ENCODE measurements at places on chromosomes 16 and 17.

DNA sequence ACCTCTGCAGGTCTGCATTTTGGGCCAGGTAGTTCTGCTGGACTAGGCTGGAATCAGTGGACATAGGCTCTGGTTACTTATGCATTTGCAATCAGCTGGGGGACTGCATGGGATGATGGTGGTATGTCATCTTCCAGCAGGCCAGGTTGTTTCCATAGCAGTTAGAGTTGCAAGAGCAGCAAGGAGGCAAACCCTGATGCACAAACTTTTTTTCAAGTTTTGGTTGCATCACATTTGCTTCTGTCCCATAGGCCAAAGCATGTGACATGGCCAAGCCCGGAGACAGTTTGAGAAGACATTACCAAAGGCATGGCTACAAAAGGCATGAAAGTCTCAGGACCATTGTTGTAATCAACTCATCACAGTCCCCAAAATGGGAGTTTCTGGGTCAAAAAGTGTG, 58.2 kb downstream of the PRKCB start:
- H3K27ac ChIP-seq, result no peak overlapping the region
- no peaks in the 10 kb centered on the region for H3K4me1 ChIP-seq
- H3K36me3 ChIP-seq, result no peaks in the 10 kb centered on the region
- no peaks in the 10 kb centered on the region for H3K27me3 ChIP-seq
- no peak overlapping the region for H3K4me3 ChIP-seq

GRCh38 chr16:50448522-50448921, 79.7 kb upstream of the BRD7 start:
- H3K36me3 ChIP-seq, result no peaks in the 10 kb centered on the region
- peak; percentile 50 for DNase-seq
- no peaks in the 10 kb centered on the region for H3K27me3 ChIP-seq
- H3K27ac ChIP-seq, result no peak overlapping the region
- no peak overlapping the region for H3K4me3 ChIP-seq

GRCh38 chr17:78608122-78608803, 31.1 kb upstream of the DNAH17 start:
- H3K27me3 ChIP-seq, result no peaks in the 10 kb centered on the region
- DNase-seq, result no peak
- H3K4me3 ChIP-seq, result no peak overlapping the region

DNA sequence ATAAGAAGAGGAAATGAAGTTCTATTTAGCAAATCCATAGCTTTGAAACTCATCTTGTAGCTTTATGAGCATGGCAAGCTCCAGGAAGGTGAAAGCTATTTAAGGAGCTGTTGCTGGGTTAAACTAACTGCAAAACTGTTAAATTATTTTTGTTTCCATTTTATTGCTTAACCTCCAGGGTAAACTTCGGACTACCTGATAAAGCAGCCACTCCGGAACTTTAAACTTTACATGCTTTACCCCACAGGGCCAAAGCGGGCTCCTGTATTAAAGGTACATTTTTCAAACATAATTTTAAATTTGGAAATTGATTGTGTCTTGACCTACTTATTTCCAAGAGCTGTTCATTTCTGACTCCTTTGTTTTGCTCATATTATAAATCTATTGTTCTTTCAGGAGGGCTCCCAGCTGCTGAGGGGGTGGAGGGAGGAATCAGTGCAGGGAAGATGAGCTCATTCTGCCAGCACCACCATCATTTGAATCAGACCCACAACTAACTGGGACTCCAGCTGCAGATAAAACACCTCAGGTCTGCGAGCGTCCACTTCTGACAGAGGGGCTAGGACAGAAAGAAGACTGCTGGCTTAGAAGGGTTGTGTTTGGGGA, 157.9 kb downstream of the IRX3 start:
- no peaks in the 10 kb centered on the region for H3K4me1 ChIP-seq
- H3K27me3 ChIP-seq, result no peaks in the 10 kb centered on the region
- no peak for DNase-seq
- no peak overlapping the region for H3K27ac ChIP-seq
- no peak overlapping the region for H3K4me3 ChIP-seq

GRCh38 chr16:31501226-31501965, 6.8 kb downstream of the RUSF1 start:
- peaks cover 2% of the 10 kb centered on the region for H3K4me1 ChIP-seq
- H3K36me3 ChIP-seq, result peaks cover 20% of the 10 kb centered on the region
- H3K27me3 ChIP-seq, result no peaks in the 10 kb centered on the region
- no peak overlapping the region for H3K4me3 ChIP-seq
- H3K27ac ChIP-seq, result no peak overlapping the region

- H3K27ac ChIP-seq, result no peak overlapping the region
- H3K27me3 ChIP-seq, result no peaks in the 10 kb centered on the region
- no peak for DNase-seq
- no peak overlapping the region for H3K4me3 ChIP-seq
- no peaks in the 10 kb centered on the region for H3K36me3 ChIP-seq
These were observed 215.3 kb downstream of the HAPSTR1 start for GRCh38 chr16:9306753-9307152.

- no peak overlapping the region for H3K4me3 ChIP-seq
- H3K4me1 ChIP-seq, result peaks cover 5% of the 10 kb centered on the region
- H3K36me3 ChIP-seq, result peaks cover 38% of the 10 kb centered on the region
These were observed 22.8 kb downstream of the TADA2A start for GRCh38 chr17:37429453-37429852.

- no peak for DNase-seq
- no peaks in the 10 kb centered on the region for H3K27me3 ChIP-seq
- H3K4me3 ChIP-seq, result no peak overlapping the region
These were observed 39.4 kb upstream of the DHX8 start for GRCh38 chr17:43444223-43445008.

DNA sequence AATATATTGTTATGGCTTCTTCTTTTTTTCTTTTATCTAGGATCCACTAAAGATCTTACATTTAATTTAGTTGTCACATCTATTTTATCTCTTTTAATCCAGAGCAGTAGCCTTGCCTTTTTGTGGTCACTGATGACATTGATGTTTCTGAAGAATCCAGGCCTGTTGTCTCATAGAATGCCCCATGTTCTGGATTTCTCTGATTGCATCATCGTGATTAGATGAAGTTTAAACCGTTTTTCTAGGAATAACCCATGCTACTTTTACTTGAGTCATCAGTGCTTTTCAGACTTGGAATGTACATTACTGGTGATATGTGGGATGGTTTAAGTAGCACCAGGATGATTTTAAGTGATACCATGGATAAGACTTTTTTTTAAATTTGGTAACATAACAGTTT, 106.4 kb upstream of the CES5A start:
- DNase-seq, result no peak
- no peaks in the 10 kb centered on the region for H3K36me3 ChIP-seq

DNA sequence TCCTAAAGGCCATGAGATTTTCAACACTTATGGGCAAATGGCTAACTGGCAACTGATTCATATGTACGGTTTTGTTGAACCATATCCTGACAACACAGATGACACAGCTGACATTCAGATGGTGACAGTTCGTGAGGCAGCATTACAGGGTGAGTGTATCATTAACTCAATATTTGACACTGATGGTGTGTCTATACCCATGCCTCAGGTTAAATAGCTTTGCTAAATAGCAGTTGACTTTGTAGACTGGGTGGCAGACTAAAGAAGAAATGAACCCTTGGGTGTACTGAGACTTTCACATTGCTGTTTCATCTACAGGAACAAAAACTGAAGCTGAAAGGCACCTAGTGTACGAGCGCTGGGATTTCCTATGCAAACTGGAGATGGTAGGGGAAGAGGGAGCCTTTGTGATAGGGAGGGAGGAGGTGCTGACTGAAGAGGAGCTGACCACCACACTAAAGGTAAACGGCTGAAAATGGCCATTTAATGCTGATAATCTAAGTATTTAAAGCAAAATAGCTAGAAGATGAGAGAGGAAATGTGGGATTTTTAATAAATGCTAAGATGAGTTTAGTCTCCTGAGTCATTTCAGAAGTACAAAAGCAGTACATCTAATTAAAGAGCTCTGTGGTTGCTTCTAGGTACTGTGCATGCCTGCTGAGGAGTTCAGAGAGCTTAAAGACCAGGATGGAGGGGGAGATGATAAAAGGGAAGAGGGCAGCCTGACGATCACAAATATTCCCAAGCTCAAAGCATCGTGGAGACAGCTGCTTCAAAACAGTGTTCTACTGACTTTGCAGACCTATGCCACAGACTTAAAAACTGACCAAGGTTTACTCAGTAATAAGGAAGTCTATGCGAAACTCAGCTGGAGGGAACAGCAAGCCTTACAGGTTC, 3.0 kb downstream of the SETD6 start:
- H3K27me3 ChIP-seq, result no peaks in the 10 kb centered on the region
- H3K4me1 ChIP-seq, result peaks cover 8% of the 10 kb centered on the region
- no peak overlapping the region for H3K4me3 ChIP-seq
- DNase-seq, result no peak
- peaks cover 56% of the 10 kb centered on the region for H3K36me3 ChIP-seq

DNA sequence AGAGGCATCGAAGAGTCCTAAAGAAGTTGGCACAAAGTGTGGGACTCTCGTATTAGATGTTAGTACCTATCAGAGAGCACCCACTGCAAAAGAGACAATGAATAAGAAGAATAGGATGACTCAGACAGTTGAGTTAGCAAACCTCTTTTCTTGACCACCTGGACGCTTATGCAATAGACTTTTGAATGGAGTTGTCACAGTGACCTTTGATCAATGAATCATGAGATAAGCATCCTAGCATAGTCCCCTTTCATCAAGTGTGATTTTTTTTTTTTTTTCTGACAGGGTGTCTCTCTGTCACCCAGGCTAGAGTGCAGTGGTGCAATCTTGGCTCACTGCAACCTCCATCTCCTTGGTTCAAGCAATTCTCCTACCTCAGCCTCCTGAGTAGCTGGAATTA, 1417.9 kb upstream of the GOT2 start:
- no peak for DNase-seq
- H3K36me3 ChIP-seq, result no peaks in the 10 kb centered on the region
- H3K27me3 ChIP-seq, result no peaks in the 10 kb centered on the region
- H3K4me1 ChIP-seq, result no peaks in the 10 kb centered on the region

DNA sequence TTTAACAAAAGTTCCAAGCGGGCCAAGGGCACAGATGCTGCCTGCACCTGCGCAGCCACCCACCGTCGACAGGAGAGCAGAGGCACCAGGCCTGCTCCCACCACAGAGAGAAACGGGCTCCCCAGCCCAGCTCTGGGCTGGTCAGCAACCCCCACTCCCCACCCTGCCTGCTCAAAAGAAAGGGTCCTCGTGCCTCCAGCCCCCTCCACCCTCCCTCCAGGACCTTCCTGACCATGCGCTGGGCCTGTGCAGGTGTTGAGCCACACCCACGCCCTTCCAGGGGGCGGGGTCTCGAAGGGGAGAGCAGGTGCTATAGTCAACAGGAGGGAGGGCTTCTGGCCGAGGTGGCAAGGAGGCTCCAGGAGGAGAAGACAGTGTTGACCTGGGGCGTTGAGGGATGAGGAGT, 25.3 kb downstream of the ZNF778 start:
- H3K27ac ChIP-seq, result no peak overlapping the region
- H3K27me3 ChIP-seq, result no peaks in the 10 kb centered on the region
- no peaks in the 10 kb centered on the region for H3K36me3 ChIP-seq
- H3K4me1 ChIP-seq, result peaks cover 16% of the 10 kb centered on the region
- no peak overlapping the region for H3K4me3 ChIP-seq

DNA sequence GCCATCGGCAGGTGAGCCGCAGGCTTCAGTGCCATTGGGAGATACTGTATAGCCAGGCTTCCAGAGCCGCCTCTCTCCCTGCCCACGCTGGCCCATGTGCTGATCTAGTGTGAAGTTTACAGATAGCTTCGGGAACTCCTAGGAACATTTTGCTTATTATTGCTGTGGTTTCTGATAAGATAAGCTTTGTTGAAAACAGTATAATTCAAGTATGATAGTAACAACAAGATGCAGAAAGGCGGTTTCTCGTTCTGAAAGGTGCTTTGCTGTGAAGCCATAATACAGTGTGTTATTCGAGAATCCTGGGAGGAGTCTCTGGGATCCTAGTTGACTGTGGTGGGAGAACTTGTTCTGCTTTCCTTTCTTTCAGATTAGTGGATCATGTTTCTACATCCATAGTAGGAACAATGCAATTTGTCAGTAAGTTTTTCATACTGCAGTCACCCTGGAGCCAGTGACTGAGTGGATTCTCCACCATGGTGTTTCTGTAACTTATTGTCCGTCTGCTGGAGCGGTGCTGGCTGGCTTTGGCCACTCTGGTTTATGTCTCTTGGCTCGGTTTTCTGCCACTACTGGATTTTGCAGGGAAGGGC, 31.5 kb downstream of the RAB11FIP3 start:
- no peak overlapping the region for H3K4me3 ChIP-seq
- H3K4me1 ChIP-seq, result peaks cover 4% of the 10 kb centered on the region
- H3K27ac ChIP-seq, result peak overlapping the region; percentile 60
- H3K36me3 ChIP-seq, result peaks cover 13% of the 10 kb centered on the region
- DNase-seq, result peak; percentile 48

DNA sequence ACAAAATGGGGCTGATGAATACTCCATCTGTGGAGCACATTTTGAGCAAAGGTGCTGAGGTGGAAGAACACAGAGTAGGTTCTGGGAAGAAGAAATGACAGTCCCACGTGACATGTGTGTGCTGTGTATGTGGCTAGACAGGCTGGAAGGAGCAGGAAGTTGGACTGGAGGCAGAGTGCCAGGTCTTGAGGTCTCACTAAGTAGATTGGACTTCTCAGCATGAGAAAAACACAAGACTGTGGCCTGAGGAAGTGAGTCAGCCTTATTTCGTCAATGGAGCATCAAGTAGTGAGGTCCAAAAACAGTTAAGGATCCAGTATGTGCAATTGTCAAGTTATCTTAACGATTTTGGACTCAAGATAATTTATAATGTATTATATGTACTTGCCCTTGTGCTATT, 736.5 kb downstream of the KCNJ2 start:
- no peaks in the 10 kb centered on the region for H3K4me1 ChIP-seq
- H3K36me3 ChIP-seq, result no peaks in the 10 kb centered on the region
- H3K27me3 ChIP-seq, result no peaks in the 10 kb centered on the region
- peak overlapping the region; percentile 31 for H3K27ac ChIP-seq

DNA sequence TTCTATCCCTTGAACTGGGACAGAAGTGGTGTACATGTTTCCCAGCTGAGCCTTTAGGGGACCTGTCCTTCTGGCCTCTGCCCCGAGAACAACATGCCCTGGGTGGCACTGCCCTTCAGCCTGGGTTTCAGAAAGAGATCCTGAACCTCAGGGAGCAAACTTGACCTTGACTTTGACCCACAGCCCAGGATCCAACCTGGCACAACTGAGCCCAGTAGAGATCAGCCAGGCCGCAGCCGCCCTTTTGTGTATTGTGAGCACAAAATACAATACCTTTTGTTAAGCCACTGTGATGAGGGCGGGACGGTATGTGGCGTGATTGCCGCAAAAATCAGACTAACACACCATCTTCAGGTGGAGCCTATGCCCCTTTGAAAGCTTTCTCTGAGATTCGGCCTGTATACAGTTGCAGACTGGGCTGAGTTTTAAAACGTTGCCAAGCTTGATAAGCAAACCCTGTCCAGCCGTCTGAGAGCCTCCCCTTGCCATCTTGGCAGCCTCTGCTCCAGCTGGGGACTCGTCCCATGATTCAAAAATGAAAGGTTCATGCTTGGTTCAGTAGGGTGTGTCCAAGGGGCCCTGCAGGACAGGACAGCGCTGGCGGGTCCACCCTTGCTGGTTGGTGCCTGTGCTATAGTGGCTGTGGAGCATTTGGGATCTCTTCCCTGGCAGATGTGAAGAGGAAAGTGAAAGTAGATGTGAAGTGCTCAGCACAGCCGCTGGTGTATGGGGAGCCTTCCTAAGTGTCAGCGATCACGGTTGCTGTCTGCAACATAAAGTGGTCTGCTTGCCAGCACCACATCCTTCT, 40.3 kb downstream of the FOXL1 start:
- H3K27ac ChIP-seq, result peak overlapping the region; percentile 68
- H3K36me3 ChIP-seq, result no peaks in the 10 kb centered on the region
- no peak for DNase-seq
- H3K4me1 ChIP-seq, result peaks cover 54% of the 10 kb centered on the region
- peak overlapping the region; percentile 55 for H3K4me3 ChIP-seq

Measured in tibial artery (tissue), 4 donors.